ENCODE measurements at places on chromosomes 6 and 20.

DNA sequence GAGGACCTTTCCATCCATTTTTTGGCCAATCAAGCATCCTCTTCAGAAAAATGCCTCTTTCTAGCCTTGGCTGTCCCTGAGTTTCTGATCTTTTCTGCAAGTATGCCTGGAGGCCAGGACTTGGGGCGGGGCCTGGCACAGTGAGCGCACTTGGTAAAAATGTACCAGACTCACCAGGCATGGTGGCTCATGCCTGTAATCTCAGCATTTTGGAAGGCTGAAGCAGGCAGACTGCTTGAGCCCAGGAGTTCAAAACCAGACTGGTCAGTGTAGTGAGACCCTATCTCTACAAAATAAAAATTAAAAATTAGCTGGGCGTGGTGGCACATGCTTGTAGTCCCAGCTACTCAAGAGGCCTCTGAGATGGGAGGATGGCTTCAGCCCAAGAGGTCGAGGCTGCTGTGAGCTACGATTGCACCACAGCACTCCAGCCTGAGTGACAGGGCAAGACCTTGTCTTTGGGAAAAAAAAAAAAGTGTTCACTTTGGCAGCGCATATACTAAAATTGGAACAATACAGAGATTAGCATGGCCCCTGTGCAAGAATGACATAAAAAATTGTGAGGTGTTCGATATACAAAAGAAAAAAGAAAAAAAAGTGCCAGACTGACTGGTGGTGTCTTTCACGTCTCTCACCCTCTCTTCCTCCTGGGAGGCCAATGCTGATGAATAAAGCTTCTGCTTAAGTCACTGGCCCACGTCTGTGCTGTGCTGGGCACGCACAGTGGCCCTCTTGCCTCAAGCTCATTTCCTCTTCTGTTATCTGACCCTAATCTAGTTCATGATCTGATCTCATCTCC lies 18.1 kb upstream of the SLC9A8 start:
- no peak overlapping the region for H3K4me3 ChIP-seq
- DNase-seq = no peak
- H3K4me1 ChIP-seq = peaks cover 13% of the 10 kb centered on the region
- no peaks in the 10 kb centered on the region for H3K36me3 ChIP-seq
- H3K27me3 ChIP-seq = no peaks in the 10 kb centered on the region

DNA sequence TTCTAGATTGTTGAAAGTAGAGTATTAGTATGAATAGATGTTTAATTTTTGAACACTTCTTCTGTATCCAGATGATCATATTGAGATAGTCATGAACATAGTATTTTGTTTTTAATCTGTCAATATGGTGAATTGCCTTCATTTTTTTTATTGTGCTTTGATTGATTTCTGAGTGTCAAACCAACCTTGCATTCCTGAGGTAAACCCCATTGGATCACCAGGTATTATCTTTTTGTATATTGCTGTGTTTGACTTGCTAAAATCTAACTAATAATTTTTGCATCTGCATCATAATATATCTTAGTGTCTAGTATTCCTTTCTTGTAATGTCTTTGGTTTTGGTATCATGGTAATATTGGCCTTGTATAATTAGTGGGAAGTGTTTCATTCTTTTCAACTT lies 25.5 kb downstream of the SERPINB1 start:
- H3K27ac ChIP-seq = no peak overlapping the region
- peaks cover 10% of the 10 kb centered on the region for H3K4me1 ChIP-seq
- no peak for DNase-seq
- H3K27me3 ChIP-seq = no peaks in the 10 kb centered on the region

DNA sequence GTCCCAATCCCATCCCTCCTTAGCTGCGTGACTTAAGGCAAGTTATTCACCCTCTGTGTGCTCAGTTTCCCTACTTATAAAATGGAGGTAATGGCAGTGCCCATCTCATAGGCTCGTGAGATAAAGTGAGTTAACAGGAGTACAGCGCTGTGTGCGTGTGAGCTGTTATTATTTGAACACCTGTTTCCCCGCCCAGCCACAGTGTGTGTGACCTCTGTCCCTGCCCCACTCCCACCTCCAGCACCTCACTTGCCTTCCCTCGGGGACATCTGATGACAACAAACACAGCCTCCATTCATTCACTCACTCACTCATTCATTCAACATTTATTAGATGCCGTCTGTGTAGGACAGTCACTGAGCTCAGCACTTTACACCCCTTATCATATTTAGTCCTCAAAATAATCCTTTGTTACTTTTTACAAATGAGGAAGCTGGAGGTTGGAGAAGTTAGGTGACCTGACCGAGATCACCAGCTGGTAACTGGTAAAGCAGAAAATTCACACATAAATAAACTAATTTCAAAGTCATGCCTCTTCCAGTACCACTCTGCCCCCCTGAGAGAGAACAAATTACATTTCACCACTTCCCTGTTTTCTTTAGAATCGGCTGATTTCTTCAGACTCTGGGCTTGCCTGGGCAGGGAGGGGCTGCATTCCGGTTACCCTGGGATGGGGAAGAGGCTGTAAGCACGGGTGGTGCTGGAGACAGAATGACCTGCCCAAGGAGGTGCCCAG lies 58.6 kb downstream of the CPNE5 start:
- no peaks in the 10 kb centered on the region for H3K36me3 ChIP-seq
- H3K4me3 ChIP-seq = no peak overlapping the region
- H3K27ac ChIP-seq = peak overlapping the region; percentile 24
- peak; percentile 61 for DNase-seq
- H3K27me3 ChIP-seq = peaks cover 4% of the 10 kb centered on the region

DNA sequence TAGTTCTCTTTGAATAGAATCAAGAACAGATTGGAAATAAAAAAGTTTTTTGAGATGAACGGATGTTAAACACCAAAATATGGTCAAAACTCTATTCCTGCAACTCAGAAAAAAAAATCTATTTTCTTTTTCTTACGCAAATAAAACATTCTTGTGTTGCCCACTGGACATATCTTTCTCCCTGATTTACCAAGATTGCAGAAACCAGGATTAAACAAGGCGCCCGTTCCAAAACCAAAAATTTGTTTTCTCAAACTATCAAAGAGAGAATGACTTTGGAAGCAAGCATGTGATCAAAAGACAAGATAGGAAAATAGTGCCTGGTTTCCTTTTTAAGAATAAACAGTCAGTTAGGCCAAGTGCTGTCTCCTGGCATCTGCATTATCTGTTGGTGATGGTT lies 273.1 kb downstream of the CLIC5 start:
- no peak for DNase-seq
- no peak overlapping the region for H3K27ac ChIP-seq
- no peak overlapping the region for H3K4me3 ChIP-seq
- H3K4me1 ChIP-seq = peaks cover 4% of the 10 kb centered on the region
- H3K36me3 ChIP-seq = no peaks in the 10 kb centered on the region
- no peaks in the 10 kb centered on the region for H3K27me3 ChIP-seq

GRCh38 chr20:35012227-35013069 lies 56.8 kb downstream of the MYH7B start:
- no peak overlapping the region for H3K27ac ChIP-seq
- no peaks in the 10 kb centered on the region for H3K4me1 ChIP-seq
- no peak overlapping the region for H3K4me3 ChIP-seq
- no peaks in the 10 kb centered on the region for H3K36me3 ChIP-seq

- H3K4me3 ChIP-seq = no peak overlapping the region
- H3K4me1 ChIP-seq = no peaks in the 10 kb centered on the region
- no peaks in the 10 kb centered on the region for H3K27me3 ChIP-seq
Measured at GRCh38 chr6:37491830-37492208, 7.9 kb downstream of the CCDC167 start.

DNA sequence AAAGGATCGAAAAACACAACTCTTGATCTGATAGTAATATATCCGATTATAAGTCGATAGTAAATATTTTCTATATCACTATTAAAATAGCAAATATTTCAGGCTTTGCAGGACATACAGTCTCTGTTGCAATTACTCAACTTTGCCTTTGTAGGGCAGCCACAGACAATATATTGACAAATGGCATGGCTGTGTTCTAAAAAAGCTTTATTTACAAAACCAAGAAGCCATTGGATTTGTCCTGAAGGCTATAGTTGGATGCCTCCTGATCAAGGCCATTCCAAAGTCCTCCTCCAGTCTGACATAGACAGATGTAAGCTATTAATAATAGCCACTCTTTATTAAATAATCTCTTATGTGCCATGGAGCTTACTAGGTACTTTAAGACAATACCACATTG lies 5.9 kb downstream of the OCSTAMP start:
- peaks cover 8% of the 10 kb centered on the region for H3K27me3 ChIP-seq
- no peaks in the 10 kb centered on the region for H3K36me3 ChIP-seq
- DNase-seq = no peak

GRCh38 chr6:81262656-81263055 lies 489.8 kb downstream of the TENT5A start:
- H3K4me1 ChIP-seq = no peaks in the 10 kb centered on the region
- DNase-seq = no peak
- H3K27me3 ChIP-seq = no peaks in the 10 kb centered on the region
- H3K4me3 ChIP-seq = no peak overlapping the region

- peaks cover 17% of the 10 kb centered on the region for H3K4me1 ChIP-seq
- DNase-seq = no peak
- H3K27me3 ChIP-seq = no peaks in the 10 kb centered on the region
- H3K36me3 ChIP-seq = no peaks in the 10 kb centered on the region
Measured at GRCh38 chr6:80523010-80523409, 416.5 kb downstream of the BCKDHB start.

GRCh38 chr20:61668771-61669503 lies 396.7 kb downstream of the TAF4 start:
- H3K4me3 ChIP-seq = no peak overlapping the region
- no peak overlapping the region for H3K27ac ChIP-seq
- H3K27me3 ChIP-seq = no peaks in the 10 kb centered on the region
- no peaks in the 10 kb centered on the region for H3K4me1 ChIP-seq
- no peak for DNase-seq

All from hepatocyte (in vitro differentiated cells).